Sigmoid colon (tissue), 7 donors: ENCODE measurements at places on chromosomes 4 and X. TPM values are rescaled to one million over a fixed set of nuclear protein-coding genes. Genes with fewer than 3 reads are reported as not detected.

- no peak for DNase-seq
- no peaks in the 10 kb centered on the region for H3K27me3 ChIP-seq
- H3K4me3 ChIP-seq = no peak overlapping the region
- no peak overlapping the region for H3K27ac ChIP-seq
Observed at GRCh38 chr4:73379946-73380345, 24.1 kb upstream of the ALB start.

The INTS12 gene
- total RNA-seq = 21.0 TPM

- no peak for DNase-seq
- H3K4me1 ChIP-seq = no peaks in the 10 kb centered on the region
- no peaks in the 10 kb centered on the region for H3K36me3 ChIP-seq
- no peak overlapping the region for H3K4me3 ChIP-seq
Observed at GRCh38 chrX:112641449-112641848, 38.3 kb downstream of the LHFPL1 start.

DNA sequence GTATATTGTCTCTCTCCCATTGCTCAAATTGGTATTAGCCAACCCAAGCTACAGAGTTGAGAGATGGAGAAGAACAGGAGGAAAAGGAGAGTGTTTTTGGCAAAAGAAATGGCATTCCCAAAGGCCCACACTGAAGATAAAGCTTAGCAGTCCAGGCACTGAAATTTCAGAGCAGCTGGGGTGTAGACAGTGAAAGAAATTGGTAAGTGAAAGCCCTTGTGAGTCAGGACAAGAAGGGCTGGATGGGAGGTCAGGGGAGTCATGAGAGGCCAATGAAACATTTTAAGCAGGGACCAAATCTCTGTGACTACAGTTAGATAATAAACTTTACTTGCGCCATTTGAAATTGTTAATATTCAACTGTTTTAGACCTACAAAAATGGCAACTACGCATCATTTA, 177.7 kb downstream of the ADAMTS3 start:
- no peaks in the 10 kb centered on the region for H3K4me1 ChIP-seq
- DNase-seq = no peak
- no peak overlapping the region for H3K4me3 ChIP-seq
- no peak overlapping the region for H3K27ac ChIP-seq

The MTNR1A gene
- total RNA-seq = not detected

DNA sequence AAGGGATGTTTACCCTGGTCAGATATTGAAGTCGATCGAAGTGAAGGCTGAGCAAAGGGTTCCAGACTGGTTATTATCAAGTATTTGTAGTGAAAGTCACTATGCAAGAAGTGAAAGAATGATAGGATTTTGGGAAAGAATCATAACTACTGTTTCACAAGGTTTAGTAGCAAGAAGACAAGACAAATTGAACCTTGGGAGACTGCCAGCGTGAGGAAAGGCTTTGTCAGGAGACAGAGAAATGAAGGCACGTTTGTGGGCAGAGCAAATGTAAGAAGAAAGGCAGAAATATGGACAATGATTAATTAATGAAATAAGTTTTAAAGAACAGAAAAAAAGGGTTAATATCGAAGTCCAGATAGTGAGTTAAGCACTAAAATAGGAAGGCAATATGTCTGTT, 456.8 kb downstream of the TRIML1 start:
- no peak for DNase-seq
- H3K4me1 ChIP-seq = no peaks in the 10 kb centered on the region
- H3K36me3 ChIP-seq = no peaks in the 10 kb centered on the region
- no peaks in the 10 kb centered on the region for H3K27me3 ChIP-seq
- no peak overlapping the region for H3K4me3 ChIP-seq

DNA sequence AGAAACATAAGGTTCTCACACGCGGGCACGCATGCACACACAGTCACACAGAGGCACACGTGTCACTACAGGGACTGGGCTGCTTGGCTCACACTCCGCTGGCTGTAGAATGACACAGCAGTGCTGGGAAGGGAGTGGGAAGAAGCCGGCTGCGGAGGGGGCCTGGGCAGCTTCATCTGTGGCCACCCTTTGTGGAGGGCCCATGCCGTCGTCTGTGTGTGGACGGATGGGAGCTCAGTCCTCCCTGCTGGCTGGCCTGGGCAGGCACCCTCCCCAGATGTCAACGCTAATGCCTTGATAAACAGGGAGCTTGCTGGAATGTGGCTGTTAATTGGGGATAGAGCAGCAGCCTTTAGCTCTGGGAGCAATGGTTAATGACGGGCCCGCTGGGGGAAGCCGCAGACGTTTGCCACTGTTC, 621.1 kb downstream of the BCOR start:
- no peak overlapping the region for H3K4me3 ChIP-seq
- H3K27me3 ChIP-seq = peaks cover 3% of the 10 kb centered on the region
- no peak for DNase-seq
- no peaks in the 10 kb centered on the region for H3K4me1 ChIP-seq
- H3K27ac ChIP-seq = no peak overlapping the region

GRCh38 chr4:8010618-8011017, 71.0 kb upstream of the AFAP1 start:
- no peak overlapping the region for H3K4me3 ChIP-seq
- H3K27ac ChIP-seq = no peak overlapping the region
- no peaks in the 10 kb centered on the region for H3K36me3 ChIP-seq
- H3K4me1 ChIP-seq = no peaks in the 10 kb centered on the region
- no peaks in the 10 kb centered on the region for H3K27me3 ChIP-seq

DNA sequence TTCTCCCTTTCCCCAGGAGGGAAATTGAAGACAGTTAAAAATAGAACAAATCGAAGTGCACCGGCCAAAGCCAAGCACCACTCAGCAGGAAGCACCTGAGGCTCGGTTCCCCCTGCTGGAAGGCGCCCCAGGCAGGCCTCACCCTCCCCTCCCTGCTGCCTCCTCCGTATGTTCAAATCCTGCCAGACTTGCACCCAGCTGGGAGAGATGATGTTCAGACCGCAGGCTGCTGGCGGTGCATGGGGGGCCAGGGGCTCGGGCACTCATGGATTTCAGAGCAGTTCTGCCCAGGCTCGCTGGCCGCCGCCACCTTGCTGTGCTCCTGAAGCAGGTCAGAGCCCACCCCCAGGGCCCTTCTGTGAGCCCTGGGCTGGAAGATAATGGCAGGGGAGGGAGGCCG, 91.4 kb downstream of the DCTD start:
- no peaks in the 10 kb centered on the region for H3K4me1 ChIP-seq
- no peaks in the 10 kb centered on the region for H3K27me3 ChIP-seq
- H3K4me3 ChIP-seq = no peak overlapping the region

The GLRA3 gene
- total RNA-seq = 0.14 TPM

- H3K4me1 ChIP-seq = no peaks in the 10 kb centered on the region
- no peak overlapping the region for H3K27ac ChIP-seq
- no peaks in the 10 kb centered on the region for H3K36me3 ChIP-seq
- no peaks in the 10 kb centered on the region for H3K27me3 ChIP-seq
- DNase-seq = no peak
Observed at GRCh38 chr4:144989306-144989705, 108.7 kb downstream of the ANAPC10 start.
